ENCODE measurements at places on chromosomes 2 and 18.
A peak's percentile ranks its signal among the peaks of the same experiment; 100 is the strongest.

- no peak for DNase-seq
Observed at GRCh38 chr2:119354860-119355259, 11.8 kb downstream of the C2orf76 start.

DNA sequence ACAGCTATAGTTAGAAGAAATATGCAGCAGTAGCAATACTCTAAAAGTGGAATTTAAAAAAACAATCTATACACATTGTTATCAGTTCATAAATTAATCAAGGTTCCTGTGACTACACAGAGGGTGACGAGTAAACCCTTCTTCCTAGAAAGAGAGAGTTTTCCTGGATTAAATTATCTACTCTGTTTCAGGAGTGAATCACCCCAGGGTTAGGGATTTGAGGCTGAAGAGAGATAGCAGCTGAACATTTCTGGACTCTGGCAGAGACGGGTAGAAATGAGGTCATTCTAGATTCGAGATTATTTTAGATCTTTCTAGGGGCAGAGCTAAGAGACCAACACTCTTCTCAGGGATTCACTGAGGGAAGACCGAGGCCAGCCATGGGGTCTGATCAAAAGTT is 38.8 kb upstream of the PMAIP1 start:
- no peak for DNase-seq

GRCh38 chr2:48768669-48769068 is 13.1 kb upstream of the LHCGR start:
- no peak for DNase-seq

DNA sequence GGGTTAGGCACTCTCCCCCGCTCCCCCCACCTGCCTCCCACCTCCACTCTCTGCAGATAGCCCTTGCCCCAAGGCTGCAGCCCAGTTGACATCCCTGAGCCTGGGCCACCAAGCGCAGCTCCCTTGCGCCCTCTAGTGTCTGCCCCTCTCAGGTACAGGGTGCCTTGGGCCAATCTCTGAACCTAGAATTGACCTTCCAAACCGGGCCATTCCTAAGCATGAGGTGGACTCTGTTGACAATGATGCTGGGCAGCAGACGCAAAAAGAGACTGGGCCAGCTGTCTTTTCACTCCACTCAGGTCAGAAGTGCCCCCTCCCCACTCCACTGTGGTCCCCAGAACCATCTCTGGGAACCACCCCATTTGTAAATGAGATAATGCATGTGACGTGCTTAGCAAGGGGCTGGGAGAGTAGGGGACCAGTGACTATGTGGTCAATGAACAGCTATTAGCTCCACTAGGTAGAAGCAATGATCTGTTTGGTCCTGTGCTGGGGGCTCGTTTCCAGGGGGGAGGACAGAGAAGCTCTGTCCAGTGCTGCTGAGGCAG is 43.3 kb upstream of the PLB1 start:
- peak; percentile 78 for DNase-seq

GRCh38 chr2:219409619-219410018 is 8.6 kb upstream of the DES start:
- DNase-seq, result no peak

- no peak for DNase-seq
Observed at GRCh38 chr2:192004188-192004963, 157.5 kb upstream of the CAVIN2 start.

- DNase-seq, result no peak
Observed at GRCh38 chr2:34096562-34097171, 497.6 kb upstream of the FAM98A start.

DNA sequence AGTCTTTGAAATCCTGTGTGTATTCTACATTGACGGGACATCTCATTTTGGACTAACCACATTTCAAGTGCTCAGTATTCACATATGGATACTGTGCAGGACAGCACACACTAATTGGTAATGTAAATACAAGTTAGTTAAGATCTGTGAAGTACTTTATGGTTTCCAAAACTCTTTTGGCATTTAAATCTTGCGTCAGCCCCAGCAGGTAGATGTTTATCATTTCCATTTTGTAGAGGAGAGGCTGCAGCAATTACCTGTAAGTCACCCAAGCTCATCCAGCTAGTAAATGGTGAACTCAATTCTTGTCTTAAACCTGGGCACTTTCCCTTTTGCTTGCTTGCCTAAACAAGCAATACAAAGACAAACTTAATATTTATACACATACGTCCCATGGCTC is 1.6 kb upstream of the NAGK start:
- DNase-seq, result no peak

DNA sequence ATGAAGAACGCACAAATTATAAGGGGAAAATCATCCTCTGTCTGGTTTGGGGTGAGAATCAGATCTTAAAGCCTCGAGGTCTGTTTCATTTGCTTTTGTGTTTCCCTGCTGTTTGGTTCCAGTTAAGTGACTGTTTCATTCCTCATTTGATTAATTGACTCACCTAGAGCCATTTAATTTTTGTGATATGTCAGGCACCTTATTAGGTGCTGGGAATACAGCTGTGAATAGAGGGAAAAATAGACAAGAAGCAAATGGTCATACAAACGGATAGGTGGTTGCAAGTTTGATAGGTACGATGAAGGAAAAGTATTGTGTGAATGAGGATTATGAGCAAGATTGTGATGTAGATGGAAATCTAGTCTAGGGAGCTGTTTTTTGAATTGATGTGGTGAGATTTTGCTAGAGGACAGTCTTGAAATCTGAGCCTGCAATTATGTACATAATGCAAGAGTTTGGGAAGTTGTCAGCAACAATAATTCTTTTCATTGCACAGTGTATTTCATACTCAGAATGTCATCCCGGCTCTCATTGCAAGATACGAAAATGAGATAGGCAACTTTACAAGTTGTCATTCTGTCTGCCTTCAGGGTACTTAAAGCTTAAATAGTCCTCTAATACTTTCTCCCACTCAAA is 2.2 kb downstream of the ACSL3 start:
- DNase-seq, result no peak

GRCh38 chr2:84492571-84492970 is 23.7 kb upstream of the DNAH6 start:
- DNase-seq, result no peak

DNA sequence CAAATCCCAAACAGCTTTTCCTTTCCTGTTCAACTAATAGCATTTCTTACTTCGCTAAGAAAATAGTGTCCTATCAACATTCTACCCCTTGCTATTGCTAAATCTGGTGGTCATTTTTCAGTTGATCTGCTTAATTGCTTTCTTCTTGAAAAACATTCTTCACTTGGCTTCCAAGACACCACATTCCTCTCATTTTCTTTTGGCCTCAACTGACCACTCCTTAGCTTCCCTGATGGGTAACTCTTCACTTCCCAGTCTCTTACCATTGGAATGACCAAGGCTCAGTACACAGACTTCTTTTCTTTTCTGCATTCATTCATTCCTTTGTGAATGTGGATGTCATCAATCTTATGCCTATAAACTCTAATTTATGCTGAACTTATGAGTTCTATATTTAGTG is 230.8 kb upstream of the CDH2 start:
- no peak for DNase-seq

GRCh38 chr18:31440787-31441186 is 6.8 kb upstream of the DSG3 start:
- no peak for DNase-seq

- no peak for DNase-seq
Observed at GRCh38 chr2:232338759-232339106, 39.8 kb upstream of the ALPP start.

GRCh38 chr2:70684846-70685622 is 83.0 kb downstream of the ADD2 start:
- no peak for DNase-seq

- no peak for DNase-seq
Observed at GRCh38 chr2:109164739-109165221, 35.8 kb downstream of the SH3RF3 start.

DNA sequence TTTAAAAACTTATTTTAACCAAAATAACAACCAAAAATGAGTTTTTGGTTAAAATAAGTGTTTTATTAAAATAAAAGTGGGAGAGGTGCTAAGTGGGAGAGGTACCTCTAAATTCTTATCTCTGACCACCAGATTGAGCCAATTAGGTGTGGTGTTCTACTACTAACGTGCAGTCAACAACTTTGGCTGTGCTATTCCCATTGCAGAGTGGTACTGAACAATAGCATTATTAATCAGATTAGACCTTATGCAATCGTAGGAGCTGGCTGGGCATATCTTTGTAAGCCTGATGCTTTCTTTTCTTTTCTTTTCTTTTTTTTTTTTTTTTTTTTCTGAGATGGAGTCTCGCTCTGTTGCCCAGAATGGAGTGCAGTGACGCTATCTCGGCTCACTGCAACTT is 38.9 kb downstream of the RAB27B start:
- no peak for DNase-seq

GRCh38 chr2:234292205-234292961 is 204.5 kb downstream of the ARL4C start:
- no peak for DNase-seq

DNA sequence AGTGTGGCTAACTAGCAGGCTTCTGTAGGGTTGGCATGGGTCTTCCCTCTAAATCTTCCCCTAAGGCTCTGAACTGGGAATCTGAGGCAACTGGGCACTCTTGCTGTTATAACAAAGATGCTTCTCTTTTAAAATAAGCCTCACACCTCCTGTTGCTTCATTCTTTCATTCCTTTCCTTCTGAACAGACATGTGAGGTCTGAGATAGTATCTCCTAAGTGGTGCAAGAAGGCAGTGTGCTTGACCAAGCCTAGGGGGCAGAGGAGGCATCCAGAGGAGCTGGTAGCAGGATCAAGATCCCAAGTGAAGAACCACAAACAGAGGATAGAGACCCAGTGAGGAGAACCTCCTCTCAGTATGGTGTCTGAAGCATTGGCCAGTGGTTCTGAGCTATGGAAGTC is 90.9 kb downstream of the TTC27 start:
- no peak for DNase-seq

GRCh38 chr2:190053426-190053825 is 9.1 kb downstream of the MSTN start:
- DNase-seq, result no peak

DNA sequence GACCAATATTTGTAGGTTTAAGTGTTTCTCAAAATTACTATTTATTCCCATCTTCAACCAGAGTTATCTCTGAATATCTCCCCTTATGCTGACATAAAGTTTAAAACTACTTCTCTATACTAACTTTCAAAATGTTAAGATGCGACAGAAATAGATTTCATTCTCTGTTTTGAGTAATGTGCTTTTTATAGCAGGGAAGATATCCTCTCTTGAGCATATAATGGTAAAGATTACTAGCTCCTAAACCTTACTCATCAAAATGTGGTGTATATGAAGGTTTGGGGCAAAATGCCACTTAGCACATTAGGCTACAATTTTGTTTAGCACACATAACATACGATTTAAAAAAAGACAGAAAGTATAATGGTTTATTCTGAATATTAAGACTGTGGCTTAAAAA is 54.4 kb downstream of the CWC22 start:
- DNase-seq, result no peak

DNA sequence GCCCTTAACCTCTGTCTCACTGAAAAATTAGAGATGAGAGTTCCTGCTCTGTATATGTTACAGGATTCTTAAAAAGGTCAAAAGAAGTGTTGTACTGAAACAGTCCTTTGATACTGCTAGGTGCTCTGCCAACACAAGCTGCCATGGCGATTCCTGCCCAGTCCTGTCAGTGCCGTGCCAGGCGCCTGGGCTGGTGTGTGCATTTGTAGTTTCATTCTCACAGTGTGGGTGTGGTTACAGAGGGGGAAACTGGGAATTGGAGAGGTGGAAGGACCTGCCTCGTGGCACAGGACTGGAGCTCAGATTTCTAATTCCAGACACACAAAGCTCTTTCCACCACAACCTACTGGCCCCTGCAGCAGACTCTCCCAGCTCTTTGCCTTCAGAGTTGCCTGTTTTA is 122.3 kb upstream of the RAB6C start:
- no peak for DNase-seq

DNA sequence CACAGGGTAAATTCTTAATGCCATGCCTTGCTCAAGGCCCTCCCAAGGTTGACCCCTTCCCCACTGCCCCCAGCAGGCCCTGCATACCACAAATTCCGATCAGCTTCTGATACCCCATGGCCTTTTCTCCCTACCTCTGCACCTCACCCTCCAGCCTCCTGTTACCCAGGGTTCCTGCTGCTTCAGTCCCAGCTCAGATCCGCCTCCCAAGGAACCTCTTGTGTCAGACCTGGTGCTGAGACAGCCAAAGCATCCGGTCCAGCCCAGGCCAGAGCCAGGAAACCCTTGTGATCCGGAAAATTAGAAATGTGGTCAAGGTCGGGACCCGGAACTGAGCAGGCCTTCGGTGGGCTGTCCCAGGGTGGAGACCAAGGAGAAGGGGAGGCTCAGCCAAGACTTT is 231.3 kb downstream of the BCL2 start:
- no peak for DNase-seq

- DNase-seq, result no peak
Observed at GRCh38 chr2:159595410-159596046, 20.8 kb downstream of the BAZ2B start.

DNA sequence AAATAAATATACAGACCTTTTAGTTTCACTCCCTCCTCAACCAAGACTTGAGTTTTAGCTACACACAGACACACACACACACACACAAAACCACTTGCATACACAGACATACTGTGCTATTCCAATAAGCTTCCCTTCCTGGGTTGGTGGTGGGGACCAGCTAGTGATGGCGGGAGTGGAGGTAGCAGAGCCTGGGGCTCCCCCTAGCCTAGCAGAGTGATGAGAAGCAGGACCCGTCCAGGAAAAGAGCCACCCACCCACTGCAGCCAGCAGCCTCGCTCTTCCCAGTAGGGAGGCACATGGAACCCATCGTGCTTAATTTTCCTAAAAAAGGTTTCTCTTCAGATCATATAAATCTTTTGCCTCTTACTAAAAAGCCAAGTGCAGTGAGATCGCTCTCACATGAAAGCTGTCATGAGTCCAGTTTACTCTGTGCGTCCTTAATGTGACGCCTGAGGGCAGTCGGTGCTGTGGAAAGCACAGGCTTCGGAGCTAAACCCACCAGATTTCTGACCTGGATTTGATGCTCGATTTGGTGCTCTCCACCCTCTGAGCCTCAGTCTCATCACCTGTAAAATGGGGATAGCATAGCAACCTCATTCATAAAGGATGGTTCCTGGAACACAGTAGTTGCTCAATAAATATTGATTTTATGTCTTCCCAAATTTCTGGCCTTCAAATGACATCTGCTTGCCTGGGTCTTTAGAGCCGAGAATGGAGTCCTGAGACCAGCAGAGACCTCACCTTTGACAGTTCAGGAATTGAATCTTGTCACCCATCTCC is 60.1 kb upstream of the YWHAQ start:
- DNase-seq, result no peak

DNA sequence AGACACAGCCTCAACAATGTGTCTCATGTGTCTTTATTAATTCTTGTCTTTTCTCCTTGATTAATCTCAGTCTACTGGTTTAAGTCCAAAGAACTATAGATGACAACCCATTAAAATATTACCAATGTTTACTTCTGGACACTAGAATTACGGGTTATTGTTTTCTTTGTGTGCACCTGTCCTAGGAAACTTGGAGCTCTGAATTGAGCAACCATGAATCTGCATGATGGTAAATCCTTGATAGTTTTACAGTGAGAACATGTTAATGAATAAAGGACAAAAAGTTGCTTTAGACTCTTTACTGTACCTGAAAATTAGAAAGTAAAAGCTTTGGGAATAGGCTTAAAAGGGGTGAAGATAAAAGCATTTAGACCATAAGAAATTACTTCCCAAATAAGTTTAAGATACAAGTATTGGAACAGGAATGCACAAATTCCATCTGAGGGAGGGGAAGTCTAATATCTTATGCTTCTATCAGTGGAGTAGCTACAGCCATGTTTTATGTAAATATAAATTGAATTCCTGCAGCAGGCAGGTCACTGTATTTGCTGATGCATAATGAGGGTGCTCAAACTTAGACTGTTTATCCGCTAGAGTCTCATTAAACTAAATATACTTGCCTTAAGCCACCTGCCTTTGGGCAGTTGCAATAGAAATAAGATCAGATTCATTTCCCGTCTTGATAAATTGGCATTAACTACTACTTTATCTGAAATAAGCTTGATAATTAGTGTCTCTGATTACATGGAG is 603.7 kb upstream of the GCFC2 start:
- no peak for DNase-seq
